Mesendoderm (in vitro differentiated cells): ENCODE measurements at places on chromosomes 11 and 22.
A peak's percentile ranks its signal among the peaks of the same experiment; 100 is the strongest.

- DNase-seq = no peak
These were observed 1.6 kb downstream of the MARK2 start for GRCh38 chr11:63840356-63841060.

- no peak for DNase-seq
These were observed 79.1 kb upstream of the KCNQ1OT1 start for GRCh38 chr11:2778630-2779498.

- DNase-seq = peak; percentile 27
These were observed 64.0 kb downstream of the CWC15 start for GRCh38 chr11:94909371-94909820.

DNA sequence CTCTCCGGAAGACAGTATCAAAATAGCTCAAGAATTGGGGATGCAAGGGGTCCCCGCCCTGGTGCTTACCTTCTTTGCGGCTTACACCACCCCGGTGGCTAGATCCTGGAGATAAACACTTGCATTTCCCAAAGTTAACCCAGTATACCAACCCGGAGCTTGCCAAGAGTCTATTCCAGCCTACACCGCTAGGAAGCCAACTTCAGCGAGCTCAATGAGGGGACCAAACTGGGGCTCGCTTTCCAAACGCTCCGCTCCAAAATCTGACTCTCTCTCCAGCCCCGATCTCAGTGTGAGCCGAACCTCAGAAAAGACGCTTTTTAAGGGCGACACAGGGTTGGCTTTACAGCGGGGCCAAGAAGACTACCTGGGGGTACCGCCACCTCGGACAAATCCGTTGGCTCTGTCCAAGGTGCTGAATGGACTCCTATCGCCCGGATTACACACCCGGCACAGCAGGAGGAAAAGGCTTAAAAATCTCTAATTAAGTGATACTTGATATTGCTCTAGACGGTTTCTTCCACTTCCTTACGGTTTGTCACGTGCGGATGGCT lies 20.1 kb upstream of the BDNF start:
- peak; percentile 79 for DNase-seq

- no peak for DNase-seq
These were observed 39.0 kb downstream of the MAML2 start for GRCh38 chr11:96303980-96304379.

DNA sequence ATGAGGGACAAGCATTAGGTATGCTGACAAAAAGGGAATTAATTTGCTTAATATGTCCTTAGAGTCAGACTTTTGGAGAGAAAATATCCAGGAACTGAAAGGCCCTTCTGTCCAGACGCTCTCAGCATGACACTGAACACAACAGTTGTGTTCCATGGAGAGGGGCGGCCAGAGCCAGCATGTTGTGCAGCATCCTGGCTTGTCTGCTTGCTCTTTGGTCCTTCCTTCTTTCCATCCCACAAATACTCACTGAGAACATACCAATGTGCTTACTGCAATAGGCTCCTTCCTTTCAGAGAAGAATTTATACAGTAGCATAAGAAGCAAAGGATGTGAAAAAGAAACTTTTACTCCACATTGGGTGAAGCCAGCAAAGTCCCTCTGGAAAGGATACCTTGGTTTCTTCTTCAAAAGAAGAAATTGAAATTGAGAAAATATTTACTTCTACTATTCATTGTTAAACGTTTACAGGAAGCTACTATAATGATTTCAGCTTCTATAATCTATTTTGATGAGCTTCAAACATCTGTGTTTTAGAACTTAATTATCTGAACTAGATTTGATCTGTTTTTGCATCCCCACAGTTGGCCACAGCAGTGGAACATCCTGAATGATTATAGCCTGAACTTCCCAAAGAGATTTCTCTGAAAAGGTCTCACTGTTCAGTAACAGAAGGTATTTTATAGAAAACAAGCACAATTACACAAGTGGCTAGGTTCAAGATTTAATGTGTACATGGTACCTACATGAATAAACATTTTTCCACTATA lies 304.1 kb upstream of the PITPNB start:
- no peak for DNase-seq

- DNase-seq = no peak
These were observed 98.4 kb downstream of the CCDC83 start for GRCh38 chr11:85953491-85954143.

GRCh38 chr11:44072757-44073658 lies 6.9 kb downstream of the ACCS start:
- no peak for DNase-seq

DNA sequence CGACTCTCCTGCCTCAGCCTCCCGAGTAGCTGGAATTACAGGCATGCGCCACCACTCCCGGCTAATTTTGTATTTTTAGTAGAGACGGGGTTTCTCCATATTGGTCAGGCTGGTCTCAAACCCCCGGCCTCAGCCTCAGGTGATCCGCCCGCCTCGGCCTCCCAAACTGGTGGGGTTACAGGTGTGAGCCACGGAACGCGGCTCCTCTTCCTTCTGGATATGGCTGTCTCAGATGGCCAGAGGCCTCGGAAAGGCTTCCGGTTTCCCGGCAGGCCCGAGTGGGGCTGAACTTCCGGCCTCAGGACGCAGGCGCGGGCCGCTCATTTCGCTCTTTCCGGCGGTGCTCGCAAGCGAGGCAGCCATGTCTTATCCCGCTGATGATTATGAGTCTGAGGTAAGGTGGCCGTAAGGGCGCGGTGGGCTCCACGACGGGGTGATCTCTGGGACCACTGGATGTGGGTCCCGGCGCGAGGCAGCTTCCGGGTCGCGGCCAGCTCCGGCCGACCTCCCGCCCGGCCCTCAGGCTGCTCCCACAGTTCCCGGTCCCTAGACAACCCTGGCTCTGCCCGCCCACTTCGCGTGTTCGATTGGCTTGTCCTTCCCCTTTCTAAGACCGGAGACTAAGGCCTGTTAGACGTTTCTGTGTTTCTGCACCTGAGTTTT lies at the start of gene EIF3L:
TSS of gene EIF3L (plus strand) at position 331 of the 663 bp plus-strand sequence. CDS start at position 362, 31 bp downstream.
- peak; percentile 95 for DNase-seq

GRCh38 chr11:42591841-42592240 lies 720.0 kb upstream of the API5 start:
- peak; percentile 17 for DNase-seq

DNA sequence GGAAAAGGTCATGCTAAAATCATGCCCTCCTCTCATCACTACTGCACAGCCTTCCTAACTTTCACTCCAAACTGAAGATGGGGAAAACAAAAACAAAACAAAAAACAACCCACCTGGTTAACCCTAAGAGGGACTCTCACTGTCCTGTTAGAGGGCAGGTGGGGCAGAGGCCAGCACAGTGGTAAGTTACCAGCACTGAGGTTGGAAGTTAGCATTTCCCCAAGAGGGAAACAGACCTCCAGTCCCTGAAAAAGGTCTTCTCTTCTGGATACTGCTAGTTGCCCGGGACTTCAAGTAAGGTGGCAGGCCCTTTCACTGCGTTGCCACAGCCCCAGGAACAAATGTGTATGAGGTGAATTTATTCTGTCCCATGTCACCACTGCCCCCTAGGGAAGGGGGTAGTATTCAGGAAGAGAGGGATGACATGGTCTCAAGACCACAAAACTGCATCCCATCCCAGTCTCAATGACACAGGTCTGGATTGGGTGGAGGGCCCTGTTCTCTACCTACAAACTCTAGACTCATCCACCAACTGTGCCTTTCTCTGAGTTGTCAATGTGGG lies 792 bp upstream of the ADAMTS8 start:
- no peak for DNase-seq

DNA sequence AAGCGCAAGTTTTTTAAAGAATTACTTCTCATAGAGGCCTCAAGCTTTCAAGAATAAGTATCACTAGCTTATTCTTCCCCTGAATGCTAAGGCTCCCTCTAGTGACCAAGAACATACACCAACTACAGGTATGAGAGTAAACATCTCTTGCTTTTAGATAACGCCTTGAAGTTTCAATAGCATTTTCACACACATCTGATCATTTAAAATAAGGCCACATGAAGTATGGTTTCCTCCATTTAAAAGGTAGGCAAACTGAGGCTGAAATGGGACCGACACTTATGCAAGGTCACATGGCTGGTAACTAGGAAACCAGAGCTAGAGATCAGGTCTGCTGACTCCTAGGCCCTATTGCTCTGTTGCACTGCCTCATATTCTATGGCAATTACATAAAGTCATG lies 66.5 kb downstream of the CCDC34 start:
- peak; percentile 74 for DNase-seq

- no peak for DNase-seq
These were observed 18.9 kb downstream of the PLAAT3 start for GRCh38 chr11:63595296-63595695.

GRCh38 chr11:70005107-70005818 lies 72.9 kb upstream of the ANO1 start:
- no peak for DNase-seq

DNA sequence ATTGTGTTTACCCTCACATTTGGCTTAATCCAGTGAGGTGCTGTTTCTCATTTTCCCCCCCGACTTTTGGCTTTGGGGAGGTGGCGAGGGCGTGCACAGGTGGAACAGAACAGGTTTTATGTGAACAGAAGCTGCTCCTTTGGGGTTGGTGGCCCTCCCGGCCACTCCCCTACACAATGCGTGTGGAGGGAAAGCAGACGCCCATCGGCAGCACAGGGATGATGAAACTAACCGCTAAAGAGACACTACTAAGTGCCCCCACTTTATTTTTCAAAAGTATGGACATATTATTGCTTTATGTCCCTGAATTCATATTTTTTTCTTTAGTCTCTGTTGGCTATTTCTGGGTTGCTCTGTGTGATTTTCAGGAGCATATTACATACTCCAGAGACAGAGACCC lies 160.9 kb downstream of the ENTHD1 start:
- no peak for DNase-seq

GRCh38 chr22:17773606-17774205 lies 563 bp downstream of the BID start:
- DNase-seq = peak; percentile 76

DNA sequence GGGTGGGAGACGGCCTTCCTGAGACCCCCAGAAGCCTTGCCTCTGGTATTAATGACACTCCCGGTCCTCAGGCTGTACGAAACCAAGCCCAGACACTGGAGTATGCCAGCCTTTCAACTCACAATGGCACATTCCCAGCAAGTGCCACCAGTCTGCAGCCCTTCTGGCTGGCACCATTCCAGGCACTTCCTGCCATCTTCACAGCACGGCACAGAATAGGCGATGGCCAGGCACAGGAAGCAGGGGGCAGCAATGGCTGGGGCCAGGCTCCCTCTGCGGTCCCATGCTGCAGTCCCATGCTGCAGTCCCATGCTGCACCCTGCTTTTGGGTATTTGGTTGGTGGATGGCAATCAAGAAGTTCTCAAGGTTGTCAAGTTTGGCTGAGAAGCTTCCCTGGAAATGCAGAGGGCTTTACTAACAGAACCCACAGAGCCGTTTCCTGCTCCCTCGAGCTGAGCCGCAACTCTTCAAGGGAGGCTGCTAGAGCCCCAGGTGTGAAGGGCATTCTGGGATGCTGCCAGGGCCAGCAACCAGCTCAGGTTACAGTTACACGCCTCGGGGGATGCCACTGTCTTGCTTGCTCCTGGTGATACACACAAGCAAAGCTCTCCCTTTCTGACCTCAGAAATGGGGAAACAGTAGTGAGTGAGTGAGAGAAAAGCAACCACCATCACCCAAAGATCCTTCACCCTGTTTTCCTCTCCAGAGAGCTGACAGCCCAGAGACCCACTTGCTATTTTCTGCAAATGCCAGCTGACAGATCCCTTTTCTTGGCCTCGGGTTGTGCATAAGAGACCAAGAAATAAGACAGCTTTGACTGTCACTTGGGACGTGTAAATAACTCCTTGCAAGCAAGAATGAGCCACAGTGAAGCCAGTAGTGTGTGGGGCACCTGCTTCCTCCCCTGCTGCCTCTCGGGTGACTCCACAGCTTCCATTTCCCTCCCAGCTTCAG lies 23.9 kb downstream of the LRFN4 start:
- DNase-seq = peak; percentile 50

DNA sequence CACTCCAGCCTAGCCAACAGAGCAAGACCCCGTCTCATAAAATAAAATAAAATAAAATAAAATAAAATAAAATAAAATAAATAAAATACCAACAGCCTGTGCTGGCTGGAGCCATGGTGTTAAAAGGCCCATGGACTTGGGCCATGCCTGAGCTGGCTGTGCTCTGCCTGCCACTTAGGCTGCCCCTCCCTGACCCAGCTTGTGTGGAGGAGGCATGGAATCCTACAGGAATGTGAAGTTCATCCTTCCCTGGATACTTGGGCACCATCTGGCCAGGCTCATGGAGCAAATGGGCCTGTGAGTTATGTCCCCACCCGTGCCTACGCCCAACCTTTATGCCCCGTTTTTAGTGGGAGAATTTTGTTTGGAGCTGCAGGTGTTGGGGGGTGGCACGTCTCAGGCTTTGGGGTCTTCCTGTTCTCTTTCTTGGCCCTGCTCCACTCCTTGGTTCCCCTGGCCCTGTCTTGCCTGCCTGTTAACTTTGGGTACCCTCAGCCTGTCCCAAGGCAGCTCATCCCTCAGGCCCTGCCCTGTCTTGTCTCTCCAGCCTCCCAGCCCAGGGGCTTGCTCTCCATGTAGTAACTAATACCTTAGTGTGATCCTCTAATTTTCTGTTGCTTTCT lies 51.3 kb downstream of the BCR start:
- DNase-seq = no peak

- no peak for DNase-seq
These were observed 48.7 kb downstream of the IGF2 start for GRCh38 chr11:2090172-2091111.

DNA sequence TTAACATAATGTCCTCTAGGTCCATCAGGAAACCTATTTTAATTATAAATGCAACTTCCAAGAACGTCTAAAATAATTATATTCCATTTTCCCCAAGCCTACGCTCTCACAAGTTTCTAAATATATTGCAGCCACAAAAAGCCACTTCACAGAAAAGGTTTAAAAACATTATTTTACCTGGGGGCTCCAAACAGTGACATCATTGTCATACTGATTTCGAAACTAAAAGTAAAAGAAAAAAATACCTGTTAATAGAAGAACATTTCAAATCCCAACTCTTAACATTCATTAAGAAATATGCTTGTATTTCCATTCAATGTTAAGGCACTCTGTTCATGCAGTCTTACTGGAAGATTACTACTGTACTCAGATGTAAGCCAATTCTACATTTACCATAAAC lies 1.4 kb downstream of the PSMA1 start:
- no peak for DNase-seq

DNA sequence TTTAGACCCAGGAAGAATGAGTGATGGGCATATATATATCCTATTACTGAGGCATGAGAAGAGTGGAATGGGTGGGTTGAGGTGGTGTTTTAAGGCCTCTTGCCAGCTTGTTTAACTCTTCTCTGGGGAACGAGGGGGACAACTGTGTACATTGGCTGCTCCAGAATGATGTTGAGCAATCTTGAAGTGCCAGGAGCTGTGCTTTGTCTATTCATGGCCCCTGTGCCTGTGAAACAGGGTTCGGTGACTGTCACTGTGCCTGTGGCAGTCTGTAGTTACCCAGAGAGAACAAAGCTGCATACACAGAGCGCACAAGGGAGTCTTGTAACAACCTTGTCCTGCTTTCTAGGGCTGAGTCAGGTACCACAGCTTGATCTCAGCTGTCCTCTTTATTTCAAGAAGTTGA lies 11.7 kb downstream of the LIMK2 start:
- no peak for DNase-seq

DNA sequence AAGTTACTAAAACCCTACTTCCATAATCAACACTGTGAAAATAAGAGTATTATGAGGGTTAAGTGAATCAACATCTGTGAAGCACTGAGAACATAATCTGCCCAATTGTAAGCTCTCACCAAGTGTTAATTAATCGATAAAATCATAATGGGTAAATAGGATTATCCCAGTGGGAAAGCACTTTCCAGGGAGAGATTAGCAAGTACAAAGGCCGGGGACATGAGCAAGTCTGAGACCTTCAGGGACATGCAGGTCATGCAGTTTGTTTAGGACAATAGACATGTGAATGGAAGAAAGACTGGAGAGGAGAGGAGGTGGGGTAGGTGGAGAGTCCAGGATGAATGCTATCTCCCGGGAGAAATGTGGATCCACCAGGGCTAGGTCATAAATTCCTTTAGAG lies 57.8 kb upstream of the FIBIN start:
- DNase-seq = peak; percentile 89
